Fibroblast of skin of scalp (primary cell): ENCODE measurements at places on chromosomes 3 and 15.

DNA sequence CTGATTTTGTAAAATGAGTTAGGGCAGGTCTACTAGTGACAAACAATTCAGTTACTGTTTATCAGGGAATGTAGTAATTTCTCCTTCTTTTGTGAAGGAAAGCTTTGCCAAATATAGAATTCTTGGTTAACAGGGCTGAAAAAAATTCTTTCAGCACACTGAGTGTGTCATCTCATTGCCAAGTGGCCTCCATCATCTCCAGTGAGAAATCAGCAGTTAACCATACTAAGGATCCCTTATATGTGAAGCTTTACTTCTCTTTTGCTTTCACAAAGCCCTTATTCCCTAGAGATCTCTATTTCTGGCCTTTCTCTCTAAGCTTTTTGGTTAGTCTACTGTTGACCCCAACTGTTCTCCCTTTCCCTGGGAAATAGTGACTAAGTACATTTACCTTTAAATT lies 269.1 kb downstream of the SCAPER start:
- DNase-seq, result peak; percentile 27

- DNase-seq, result peak; percentile 50
These were observed 6.9 kb upstream of the RPL35A start for GRCh38 chr3:197942956-197943556.

GRCh38 chr3:107942244-107942643 lies 148.6 kb downstream of the CD47 start:
- DNase-seq, result no peak

DNA sequence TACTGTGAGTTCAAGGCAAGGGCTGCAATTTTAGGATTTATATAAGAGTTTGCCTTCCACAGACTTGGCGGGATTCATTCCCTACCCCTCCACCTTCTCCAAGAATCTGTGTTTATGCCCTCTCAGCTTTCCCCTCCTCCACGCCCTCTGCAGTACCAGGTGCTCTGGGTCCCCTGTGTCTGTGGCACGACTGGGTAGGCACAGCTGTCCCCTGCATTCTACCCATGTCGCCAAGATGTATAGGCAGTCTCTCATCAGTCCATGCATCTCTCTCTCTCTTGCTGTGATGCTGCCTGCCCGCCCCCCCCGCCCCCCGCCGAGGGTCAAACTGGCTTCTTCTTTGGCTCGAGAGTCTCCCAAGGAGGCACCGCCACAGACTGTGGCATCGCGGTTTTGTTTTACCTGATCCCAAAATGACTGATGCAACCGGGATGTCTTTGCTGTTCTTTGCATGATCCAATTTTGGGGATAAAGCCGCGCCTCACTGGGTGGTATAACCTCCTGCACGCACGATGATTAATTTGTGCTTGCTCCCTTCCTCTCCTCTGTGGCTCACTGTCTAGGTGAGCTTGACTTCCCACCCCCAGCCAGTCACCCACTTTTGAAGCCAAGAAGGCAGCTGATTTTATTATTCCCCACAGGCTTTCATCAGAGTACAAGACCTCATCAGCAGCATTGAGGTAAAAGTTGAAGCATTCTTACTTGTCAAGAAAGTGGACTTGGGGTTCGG lies 43.7 kb downstream of the EFCAB12 start:
- DNase-seq, result no peak

DNA sequence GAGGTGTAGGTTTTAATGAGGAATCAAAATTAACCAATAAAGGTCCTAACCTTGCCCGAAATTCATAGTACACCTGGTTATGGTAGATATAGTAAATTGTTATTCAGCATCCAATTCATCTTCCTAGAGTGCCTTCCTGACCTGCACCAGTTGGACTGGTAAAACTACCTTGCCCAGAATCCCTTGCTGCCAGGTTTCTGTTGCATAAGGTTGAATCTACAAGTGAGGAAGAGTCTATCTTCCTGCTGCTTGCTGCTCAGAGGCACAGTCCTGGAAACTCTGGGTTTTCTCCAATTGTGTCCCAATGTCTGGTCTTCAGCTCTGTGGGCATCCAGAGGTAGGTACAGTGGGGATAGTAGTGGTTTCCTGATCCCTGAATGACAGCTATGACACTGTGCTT lies 17.3 kb downstream of the CCDC54 start:
- DNase-seq, result no peak

GRCh38 chr15:35562641-35563040 lies 16.7 kb upstream of the DPH6 start:
- no peak for DNase-seq

DNA sequence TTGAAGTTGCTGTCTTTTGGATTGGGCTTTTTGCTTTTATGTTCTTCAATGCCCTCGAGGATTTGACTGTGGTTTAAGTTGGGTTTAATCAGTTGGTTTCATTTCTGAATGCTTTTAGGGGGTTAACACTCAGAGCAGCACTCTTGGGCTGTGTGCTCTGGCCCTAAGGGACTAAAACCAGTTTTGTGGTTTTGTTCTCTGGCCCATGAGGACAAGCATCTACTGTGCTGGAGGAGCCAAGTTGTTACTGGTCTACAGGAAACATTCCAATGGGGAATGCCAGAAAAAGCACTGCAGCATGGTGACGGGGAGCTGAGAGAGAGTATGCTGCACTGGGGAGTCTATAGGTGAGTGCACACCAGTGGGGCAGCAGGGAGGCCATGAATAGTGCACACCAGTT lies 596.9 kb downstream of the ZBBX start:
- peak; percentile 2 for DNase-seq

GRCh38 chr3:112627919-112628466 lies 12.9 kb downstream of the CCDC80 start:
- no peak for DNase-seq

DNA sequence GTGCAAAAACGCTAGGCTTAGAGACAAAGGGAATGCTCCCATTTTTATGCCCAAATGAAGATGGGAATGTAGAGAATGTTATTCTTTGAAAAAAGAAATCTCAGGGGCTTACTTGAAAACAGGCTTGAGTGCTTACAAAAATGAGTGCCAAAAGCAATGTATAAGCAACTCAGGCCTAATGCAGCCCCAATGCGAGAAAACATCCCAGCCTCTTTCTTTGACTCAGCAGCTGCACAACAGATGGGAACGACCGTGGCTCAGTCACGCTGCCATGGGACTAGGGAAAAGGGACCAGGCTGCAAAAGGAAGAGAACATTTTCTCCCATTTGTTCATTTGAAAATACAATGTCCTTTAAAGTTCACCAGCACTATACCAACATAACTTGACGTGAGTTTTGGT lies 246.4 kb upstream of the LRIG1 start:
- peak; percentile 84 for DNase-seq

- peak; percentile 92 for DNase-seq
These were observed 261.8 kb upstream of the CBLB start for GRCh38 chr3:106130384-106131198.

GRCh38 chr15:64774037-64774628 lies 1.3 kb downstream of the RBPMS2 start:
- DNase-seq, result no peak

DNA sequence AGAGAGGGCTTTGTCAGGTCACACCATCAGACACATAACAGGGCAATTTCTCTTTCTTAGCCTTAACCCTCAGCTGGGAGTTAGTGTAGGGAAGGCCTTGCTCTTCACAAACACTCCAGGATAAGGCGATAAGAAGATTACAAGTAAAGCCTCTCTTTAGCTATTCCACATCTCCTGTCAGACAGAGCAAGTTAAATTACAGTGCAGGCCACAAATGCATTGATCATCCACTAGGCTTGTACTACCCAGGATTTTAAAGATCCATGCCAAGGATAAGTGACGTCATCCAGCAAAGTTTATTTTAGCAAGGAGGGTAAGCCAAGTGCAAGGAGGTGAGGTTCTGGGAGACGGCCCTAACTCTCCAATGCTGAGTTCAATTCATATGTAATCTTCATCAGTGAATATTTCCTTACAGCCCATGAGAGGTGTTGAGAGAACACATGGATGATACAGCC lies 890.6 kb upstream of the NR2F2 start:
- DNase-seq, result no peak

DNA sequence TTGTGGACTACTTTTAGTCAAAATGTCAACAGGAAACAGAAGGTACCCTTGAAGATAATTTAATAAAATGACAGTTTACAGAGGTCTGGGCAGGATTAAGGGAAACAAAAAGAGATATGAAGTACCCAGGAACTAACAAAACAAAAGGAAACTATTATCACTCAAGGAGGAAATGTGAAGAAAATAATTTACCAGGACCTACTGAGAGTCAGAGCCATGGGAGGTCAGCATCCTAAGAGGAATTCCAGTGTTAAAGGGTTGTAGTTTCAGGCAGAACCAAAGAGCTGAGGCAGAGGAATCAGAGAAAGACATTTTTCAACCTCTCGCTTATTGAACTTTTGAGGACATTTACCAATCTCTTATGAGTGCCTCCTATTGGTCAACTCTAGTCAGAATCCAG lies 408.9 kb upstream of the CBLB start:
- DNase-seq, result no peak

DNA sequence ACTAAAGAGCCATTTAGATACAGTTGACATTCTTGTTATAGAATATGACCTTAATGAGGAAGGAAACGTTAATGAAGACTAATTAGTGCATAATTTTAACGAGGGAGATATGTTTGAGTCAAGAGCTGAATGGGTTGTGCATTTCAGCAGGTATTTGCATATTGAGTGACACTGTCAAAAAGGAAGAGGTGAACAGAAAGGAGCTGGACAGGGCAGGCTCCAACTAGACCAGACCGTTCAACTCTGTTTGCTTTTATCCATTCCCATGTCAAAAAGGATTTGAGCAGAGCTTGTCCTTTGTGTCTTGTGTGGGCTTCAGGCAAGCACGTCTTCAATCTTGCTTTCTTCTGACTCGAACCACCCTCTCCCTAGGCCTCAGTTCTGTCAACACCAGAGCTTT lies 40.7 kb downstream of the B3GALNT1 start:
- no peak for DNase-seq

- DNase-seq, result peak; percentile 73
These were observed 31.1 kb upstream of the RASA2 start for GRCh38 chr3:141455603-141456300.

DNA sequence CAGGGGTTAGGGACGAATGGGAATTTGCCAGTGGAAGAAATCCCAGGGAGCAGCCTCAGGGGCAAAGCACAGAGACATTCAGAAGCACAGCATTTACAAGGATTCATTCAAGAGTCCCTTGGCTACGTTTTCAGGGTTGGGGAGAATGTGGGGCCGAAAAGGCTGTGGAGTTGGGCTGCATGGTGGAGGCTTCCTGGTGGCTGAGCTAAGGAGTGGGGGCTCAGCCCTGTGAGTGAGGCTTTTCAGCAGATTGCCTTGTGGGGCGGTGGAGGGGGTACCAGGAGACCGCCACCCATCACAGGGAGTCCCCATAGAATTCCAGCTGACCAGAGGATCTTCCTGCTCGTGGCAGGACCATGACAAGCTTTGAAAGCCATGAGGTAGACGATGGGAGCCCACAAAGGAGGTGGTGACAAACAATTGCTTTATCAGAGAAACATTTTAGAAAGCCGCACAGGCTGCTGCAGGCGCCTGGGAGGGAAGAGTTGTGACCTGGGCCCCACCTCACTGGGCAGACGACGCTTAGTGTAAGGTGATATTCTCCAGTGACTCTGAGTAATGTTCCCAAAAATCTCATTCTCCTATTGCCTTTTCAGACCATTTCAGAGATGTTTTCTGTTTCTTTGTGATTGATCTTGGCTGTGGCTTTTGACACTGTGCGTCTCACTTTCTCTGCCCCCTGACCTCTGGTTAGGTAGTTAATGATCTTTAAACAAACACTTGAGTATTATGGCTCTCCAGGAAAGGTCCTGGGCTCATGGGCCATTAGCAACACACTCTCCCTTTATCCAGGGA lies 128.0 kb downstream of the DNAJB8 start:
- DNase-seq, result no peak

DNA sequence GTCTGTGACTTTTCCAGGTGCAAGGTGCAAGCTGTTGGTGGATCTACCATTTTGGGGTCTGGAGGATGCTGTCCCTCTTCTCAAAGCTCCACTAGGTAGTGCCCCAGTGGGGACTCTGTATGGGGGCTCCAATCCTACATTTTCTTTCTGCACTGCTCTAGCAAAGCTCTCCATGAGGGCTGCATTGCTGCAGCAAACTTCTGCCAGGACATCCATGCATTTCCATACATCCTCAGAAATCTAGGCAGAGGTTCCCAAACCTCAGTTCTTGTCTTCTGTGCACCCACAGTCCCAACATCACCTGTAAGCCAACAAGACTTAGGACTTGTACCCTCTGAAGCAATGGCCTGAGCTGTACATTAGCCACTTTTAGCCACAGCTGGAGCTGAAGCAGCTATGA lies 694.5 kb upstream of the BCHE start:
- DNase-seq, result no peak

GRCh38 chr3:131796111-131796510 lies 238.7 kb downstream of the CPNE4 start:
- DNase-seq, result no peak

DNA sequence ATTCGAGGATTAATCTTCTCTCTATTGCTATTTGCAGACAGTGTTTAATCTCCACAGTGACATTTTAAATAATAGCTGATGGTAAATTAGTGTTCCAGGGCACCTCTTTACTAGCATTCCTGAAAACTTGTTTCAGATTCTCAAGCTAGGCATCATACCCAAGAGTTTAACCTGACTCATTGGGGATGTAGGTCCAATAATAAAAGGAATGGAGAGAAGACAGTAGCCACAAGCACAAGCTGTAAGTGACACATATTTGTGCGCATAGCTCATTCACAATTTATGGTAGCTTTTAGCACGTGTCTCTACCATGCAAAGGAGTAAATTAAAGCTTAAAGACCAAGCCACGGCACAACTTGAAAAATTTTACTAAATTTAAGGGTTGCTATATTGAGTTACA lies 171.3 kb upstream of the FAM3D start:
- DNase-seq, result peak; percentile 38

DNA sequence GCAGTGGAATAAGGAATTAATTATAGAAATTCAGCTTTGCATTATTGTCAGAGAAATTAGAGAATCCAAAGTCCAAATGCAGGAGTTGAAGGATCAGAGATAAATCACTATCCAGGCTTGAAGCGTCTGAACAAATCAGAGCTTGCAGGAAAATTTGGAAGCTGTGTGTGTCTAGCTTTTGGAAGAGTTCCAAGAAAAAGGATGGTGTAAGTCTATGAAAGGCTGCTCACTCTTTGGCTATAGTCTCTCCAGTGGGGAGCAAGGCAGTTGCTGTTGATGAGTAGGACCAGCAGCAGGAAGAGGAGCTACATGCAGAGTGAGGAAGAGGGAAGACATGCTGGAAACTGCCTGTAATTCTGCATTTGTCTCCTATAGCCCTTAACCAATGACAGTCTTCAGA lies 464.3 kb upstream of the GRM7 start:
- DNase-seq, result no peak
